MG63 (cell line): ENCODE measurements at places on chromosomes 7 and 10. TPM values are rescaled to one million over a fixed set of nuclear protein-coding genes. Genes with fewer than 3 reads are reported as not detected.

PLAU gene
- total RNA-seq, result 169 and 219 TPM in 2 replicates

DNA sequence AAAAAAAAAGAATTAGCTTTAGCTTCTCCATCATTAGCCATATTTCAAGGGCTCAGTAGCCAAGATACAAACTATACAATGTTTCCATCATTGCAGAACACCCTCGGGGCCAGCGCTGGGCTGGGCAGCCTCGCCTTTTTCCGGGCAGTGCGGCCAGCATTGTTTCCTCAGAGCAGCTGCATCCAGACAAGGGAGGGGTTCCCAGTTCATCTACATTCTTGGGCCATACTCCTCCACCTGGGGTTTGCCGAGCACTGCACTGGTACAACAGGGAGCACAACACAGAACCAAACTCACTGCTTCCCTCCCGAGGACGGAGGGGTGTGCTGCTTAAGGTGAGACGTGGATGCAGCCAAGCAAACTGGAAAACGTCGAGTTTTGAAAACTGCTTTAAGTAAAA, 2.4 kb upstream of the PKD1L1 start:
- DNase-seq, result no peak

EGFR gene
- total RNA-seq, result 20.3 and 21.0 TPM in 2 replicates

TPST1 gene
- total RNA-seq, result 26.0 and 30.1 TPM in 2 replicates

DNA sequence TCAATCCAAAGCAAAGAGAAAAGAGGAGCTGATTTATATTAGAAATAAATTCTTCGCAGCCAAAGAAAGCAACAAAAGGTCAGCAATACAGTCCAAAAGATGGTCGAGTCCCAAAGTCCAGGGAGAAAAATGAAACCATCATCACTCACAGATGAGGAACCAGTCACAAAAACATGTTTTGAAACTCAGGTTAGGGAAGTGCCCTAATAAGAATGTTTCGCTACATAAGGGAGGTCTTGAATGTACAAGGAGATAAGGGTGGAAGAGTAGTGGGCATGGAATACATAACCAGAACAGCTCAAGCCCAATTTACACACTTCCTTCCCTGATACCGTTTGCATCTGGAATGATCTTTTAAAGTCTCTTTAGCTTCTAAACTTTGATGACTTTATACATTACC, 53.6 kb downstream of the VPS41 start:
- no peak for DNase-seq

GRCh38 chr7:80107278-80107677, 27.4 kb upstream of the GNAI1 start:
- DNase-seq, result no peak

GATAD1 gene
- 5.2 and 6.0 TPM in 2 replicates for total RNA-seq

DNA sequence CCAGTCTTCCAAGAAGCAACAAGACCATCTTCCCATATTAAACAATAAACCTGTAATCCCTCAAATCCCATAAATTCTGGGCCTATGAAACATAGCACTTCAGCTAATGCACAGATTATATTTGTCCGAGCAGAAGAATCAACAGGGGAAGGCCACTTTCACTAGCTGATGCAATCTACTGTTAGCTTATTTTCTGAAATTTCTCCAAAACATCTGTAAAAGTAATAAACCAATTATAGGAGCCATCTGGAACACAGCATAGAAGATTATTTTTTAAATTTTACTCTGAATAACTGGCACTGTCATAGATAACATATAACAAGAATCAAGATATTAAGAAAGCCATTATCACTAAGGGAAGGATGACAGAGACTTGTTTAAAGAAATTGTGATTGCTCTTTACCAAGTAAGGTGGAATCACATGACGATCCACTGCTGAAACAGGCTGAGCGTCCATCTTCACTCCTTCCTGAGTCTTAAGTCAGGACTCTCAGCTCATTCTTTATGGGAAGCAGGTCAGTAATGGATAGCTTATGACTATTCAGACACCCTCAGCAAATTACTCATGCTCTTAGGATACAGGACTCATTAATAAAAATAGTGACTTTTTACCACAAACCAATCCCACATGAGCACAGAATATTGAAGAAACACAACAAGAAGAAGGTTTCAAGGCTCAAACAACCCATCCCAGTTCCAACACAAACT, 719.5 kb downstream of the XPNPEP1 start:
- no peak for DNase-seq
